ENCODE measurements at places on chromosomes 11 and 22. TPM values are rescaled to one million over a fixed set of nuclear protein-coding genes. Genes with fewer than 3 reads are reported as not detected.

CLTCL1 gene
- total RNA-seq: 29.7 TPM

IGLL5 gene
- total RNA-seq: 1.4 TPM

TNNT3 gene
- 12.8 TPM for total RNA-seq

PLAAT3 gene
- total RNA-seq: 111 TPM

RAB39A gene
- total RNA-seq: 0.22 TPM

CSTPP1 gene
- 8.1 TPM for total RNA-seq

PRG2 gene
- not detected for total RNA-seq

OR5A1 gene
- total RNA-seq: not detected

MGAT3 gene
- total RNA-seq: 11.3 TPM

CARD10 gene
- total RNA-seq: 4.2 TPM

SLC7A4 gene
- total RNA-seq: 5.0 TPM

OR51B5 gene
- total RNA-seq: not detected

GPHA2 gene
- not detected for total RNA-seq

MB gene
- total RNA-seq: 9,762 TPM

- DNase-seq: no peak
Measured at GRCh38 chr11:9066433-9066925, 24.9 kb downstream of the SCUBE2 start.

DNA sequence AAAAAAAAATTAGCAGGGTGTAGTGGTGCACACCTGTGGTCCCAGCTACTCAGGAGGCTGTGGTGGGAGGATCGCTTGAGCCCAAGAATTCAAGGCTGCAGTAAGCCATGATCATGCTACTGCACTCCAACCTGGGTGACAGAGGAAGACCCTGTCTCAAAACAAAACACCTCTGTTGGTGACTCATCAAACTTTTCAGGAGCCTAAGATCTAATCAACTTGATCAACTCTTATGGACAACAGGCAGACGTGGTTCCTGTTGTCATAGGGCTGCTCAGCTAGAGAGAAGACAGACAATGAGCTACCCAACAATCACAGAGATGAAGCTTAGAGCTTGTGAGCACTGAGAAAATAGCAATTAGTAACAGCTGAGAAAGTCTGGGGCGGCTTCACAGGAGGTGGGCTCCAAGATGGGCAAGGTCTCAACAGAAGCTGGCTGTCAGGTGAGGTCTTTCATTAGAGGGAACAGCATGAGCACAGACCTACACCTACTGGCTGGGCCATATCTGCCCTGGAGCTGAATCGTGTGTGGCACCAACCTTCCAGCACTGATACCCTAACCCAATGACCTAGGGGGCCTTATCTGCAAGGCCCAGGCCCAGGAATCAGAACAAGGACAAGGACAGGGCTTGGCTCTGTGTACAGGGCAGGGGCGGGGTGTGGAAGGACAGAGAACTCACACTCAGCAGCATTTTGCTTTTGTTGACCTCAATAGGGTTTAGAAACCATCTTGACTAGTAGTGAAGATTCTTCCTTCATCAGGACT, 7.2 kb upstream of the UCP3 start:
- no peak for DNase-seq

DNA sequence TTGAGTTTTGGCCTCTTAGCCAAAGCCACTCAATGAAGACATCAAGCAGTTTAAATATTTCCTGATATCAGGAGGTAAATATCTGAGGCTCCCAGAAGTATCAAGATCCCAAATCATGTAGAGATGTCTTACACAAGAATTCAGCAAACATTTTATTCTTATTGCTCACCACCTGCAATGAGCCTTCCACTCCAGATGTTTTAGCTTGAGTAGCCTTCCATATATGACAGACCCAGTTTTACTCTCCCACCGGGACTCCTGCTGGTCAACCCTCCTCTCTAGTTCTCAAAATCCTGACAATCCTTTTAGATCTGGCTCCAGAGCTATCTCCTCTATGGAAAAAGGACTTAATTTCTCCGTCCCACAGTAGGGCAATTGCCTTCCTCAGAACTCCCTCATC, 404.4 kb downstream of the KCNA4 start:
- no peak for DNase-seq

DNA sequence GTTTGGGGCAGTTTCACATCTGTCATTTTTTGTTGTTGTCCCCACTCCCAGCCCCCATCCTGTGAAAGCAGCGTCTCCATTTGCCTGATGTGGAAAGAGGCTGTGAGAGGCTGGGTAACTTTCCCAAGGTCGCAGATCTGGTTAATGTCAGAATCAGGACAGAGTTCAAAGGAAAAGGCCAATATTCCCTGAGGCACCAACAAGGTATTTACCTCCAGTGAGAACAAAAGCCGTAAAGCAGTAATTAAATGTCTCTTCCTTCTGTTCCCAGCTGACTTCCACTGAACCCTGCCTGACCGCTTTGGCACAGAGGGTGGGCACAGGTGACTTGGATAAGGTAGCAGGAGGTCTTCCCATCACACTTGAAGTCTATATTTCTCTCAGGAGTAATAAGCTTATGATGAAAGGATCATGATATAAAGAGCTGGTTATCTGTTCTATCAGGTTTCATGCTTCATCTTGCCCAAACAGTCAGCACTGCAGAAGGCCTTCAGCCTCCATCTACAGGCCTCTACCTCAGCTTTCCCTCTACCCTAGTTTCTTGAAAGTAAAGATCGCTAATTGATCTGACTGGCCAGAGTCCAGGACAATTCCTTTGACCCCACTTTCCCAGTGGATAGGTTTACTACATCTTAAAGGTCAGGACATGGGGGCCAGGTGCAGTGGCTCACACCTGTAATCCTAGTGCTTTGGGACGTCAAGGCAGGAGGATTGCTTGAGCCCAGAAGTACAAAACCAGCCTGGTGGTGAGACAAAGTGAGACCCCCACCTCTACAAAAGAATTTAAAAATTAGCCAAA, 9.4 kb downstream of the C11orf91 start:
- DNase-seq: no peak

DNA sequence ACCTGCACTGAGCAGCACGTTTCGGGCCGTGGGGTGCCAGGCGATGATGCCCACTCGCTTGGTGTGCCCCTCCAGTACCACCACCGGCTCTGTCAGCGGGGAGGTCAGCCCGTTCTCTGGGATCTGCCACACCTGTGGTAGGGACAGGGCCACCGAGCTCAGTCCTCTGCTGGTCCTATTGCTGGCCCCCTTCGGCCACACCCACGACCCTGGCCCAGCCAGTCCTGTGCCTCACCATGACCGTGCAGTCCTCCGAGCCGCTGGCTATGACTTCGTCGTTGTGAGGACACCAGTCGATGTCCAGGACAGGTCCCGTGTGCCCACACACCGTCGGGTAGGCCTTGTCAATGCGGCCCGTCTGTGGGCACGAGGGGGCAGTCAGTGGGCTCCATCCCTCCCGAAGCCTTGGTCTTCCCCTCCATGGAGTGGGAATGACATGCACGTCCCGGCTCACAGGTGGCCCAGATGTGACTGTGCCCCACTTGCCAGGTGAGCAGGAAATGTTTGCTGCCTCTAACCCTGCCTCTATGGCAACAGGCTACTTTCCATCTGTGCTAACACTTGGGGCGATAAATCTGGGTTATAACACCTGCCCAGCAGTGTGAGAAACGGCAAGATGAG, 1.4 kb downstream of the CORO1B start:
- no peak for DNase-seq

- no peak for DNase-seq
Measured at GRCh38 chr11:7281079-7281478, 29.4 kb downstream of the SYT9 start.

GRCh38 chr22:18024276-18024939, at the start of gene MICAL3:
TSS of gene MICAL3 (minus strand) at chr22:18024561. CDS start at chr22:17906812, 117,749 bp downstream.
- no peak for DNase-seq

DNA sequence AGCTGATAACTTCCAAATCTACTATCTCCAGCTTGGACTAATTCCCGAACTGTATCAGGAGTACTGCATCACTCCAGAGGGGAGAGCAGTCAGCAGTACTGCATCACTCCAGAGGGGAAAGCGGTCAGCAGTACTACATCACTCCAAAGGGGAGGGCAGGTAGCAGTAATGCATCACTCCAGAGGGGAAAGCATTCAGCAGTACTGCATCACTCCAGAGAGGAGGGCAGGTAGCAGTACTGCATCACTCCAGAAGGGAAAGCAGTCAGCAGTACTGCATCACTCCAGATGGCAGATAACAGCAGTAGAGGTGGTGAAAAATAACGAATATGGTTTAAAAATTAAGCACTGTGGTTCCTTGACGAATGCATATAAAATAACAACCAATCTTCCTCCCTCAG, 8.4 kb downstream of the CWC15 start:
- no peak for DNase-seq

DNA sequence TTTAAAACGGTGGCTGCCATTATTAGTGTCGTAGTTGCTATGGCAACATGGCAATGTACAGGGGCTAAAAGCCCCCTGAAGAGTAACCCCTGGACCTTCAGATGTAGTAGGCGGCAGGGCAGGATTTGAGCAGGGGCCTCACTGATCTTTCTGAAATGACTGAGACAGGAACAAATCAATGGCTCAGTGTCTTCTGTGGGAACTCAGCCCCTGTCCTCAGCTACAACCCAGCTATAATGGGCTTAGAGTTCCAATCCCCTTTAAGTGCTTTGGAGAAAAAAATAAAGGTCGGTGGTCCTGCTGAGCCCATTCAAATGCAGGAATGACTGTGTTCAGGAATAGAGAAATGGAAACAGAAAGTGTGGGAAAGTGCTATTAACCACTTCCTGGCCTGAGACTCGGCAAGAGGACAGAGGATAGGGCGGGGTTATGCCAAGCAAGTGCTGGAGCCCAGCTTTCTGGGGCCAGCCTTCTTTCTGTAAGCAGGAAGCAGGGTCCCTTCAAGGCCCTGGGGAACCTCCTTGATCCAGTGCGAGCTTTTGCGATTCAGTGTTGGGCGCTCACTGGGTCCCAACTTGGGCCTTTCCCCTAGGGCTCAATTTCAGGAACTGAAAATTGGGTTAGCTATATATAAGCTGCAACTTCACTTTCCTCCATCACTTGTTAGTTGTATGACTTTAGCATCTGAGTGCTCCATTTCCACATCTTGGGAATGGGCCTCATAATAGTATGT, 6.1 kb upstream of the CD82 start:
- no peak for DNase-seq

- no peak for DNase-seq
Measured at GRCh38 chr22:19990609-19991394, 25.8 kb downstream of the ARVCF start.

DNA sequence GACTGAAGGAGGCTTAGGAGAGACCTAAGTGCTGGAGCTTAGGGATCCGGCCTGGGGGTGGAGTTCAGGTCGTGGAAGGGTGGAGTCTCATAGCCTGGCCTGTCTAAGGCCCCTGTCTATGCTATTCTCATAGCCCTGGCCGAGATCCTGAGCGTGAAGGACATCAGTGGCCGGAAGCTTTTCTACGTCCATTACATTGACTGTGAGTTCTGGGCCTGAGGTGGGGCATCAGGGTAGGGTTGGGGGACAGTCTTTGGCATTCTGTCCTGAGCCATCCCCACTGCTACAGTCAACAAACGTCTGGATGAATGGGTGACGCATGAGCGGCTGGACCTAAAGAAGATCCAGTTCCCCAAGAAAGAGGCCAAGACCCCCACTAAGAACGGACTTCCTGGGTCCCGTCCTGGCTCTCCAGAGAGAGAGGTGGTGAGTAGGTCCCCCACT, 603 bp downstream of the KAT5 start:
- DNase-seq: no peak

DNA sequence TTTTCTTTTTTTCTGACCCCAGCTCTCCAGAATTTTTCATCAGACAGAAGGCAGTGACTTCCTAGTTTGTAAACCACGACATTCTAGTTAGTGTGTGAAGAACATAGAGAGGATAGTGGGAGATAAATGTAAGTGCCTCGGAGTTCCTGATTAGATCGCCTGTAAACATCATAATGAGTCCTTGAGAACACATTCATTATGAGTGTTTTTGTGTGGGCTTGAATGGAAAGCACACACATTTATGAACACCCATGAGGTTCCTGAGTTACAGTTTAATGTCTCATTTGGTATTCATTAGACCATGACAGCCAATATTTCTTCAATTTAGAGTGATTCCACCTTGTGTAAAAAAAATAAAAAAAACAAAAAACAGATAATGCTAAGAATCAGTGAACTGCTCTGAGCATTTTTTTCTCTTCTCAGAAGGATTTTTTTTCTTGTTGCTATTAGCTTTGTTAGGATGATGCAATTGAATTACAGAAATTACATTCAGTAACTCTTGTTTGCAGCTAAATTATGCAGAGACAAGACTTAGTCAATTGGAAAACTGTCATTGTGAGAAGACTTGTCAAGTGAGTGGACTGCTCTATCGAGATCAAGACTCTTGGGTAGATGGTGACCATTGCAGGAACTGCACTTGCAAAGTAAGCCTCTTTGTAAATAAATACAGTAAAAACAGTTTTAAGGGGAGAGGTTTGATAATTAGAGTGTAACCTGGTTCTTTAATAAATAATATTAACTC, 257.6 kb downstream of the NELL1 start:
- DNase-seq: no peak

- no peak for DNase-seq
Measured at GRCh38 chr11:16669799-16670415, 68.5 kb upstream of the C11orf58 start.

GRCh38 chr11:75626889-75627529, 41.8 kb downstream of the MAP6 start:
- DNase-seq: no peak

DNA sequence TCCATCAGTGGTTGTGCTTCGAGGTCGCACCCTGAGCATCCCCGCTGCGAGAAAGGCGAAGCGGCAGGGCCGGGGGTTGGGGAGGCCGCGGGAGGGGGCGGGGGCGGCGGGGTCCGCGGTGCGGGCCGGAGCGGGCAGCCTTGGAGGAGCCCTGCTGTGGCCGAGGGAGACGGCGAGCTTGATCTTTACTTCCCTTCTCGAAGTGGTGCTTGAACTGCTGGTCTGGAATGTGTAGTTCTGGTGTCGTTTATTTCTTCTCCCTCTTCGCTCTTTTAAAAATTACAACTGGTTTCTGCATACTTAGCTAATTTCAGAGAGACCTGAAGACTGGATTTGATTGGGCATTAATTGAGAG, 1.1 kb downstream of the APLP2 start:
- DNase-seq: no peak

DNA sequence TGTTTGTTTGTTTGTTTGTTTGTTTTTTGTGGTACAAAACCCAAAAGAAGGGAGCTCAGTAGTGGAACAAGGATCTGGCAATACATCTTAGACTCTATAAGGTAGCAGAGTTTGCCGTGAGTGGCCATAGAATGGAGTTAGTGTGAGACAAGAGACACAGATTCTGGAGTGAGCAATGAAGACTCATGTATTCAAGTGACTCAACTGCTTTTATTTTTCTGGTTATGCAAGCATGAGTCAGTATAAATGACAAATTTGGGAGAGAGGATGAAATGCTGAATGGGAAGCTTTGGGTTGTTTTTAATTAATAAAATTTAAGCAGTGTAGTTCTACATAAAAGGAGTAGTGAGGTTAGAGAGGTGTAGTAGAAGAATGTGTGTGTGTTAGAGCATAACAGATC, 143.6 kb upstream of the ANO5 start:
- no peak for DNase-seq

- DNase-seq: no peak
Measured at GRCh38 chr11:18768472-18768901, 23.1 kb downstream of the PTPN5 start.

GRCh38 chr11:78914503-78914902, 339.8 kb upstream of the NARS2 start:
- DNase-seq: no peak
